ENCODE measurements at places on chromosomes 12 and 14. TPM values are rescaled to one million over a fixed set of nuclear protein-coding genes. Genes with fewer than 3 reads are reported as not detected.

DNA sequence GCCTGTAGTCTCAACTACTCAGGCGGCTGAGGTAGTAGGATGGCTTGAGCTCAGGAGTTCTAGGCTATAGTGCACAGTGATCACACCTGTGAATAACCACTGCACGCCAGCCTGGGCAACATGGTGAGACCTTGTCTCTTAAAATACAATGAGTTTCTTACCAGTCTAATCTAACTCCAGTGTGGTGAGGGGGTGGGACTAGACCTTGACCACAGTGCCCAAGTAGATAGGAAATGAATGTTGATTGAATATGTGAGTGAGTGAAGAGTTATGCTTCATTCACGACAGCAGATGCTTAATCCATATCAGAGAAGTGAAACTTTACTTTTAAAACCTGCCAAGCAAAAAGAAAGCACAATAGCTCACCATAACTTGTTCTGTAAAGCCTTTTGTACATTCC, 11.2 kb upstream of the AK7 start:
- peaks cover 1% of the 10 kb centered on the region for H3K36me3 ChIP-seq
- no peak for DNase-seq
- no peak overlapping the region for H3K4me3 ChIP-seq
- no peaks in the 10 kb centered on the region for H3K4me1 ChIP-seq

DNA sequence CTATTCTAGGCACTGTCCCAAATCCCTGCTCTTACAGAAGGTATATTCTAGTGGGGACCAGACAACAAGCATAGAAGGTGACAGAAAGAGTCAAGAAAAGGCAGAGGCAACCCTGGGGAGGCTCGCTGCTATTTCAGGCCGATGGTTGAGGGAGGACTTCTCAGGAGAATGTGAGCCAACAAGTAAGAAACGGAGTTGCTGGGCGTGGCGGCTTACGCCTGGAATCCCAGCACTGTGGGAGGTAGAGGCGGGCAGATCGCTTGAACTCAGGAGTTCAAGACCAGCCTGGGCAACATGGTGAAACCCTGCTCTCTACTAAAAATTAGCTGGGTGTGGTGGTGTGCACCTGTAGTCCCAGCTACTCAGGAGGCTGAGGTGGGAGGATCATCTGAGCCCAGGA, 4.7 kb upstream of the GOLGA3 start:
- no peak overlapping the region for H3K27ac ChIP-seq
- no peak for DNase-seq
- no peak overlapping the region for H3K4me3 ChIP-seq
- no peaks in the 10 kb centered on the region for H3K36me3 ChIP-seq

DNA sequence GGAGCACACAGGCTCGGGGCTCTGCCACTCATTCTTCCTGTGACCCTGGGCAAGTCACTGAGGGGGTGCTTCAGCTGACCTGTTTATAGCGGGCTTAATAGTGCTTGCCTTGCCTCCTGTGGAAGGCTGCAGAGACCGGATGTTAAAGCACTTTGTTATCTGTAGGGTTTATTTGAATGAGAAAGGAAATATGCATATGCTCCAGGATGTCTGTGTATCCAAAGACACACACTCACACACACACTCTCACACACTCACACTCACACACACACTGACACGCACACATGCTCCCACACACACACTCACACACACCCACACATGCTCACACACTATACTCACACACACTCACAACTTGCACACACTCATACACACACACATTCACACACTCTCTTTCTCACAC, 56.1 kb upstream of the DDX11 start:
- H3K4me3 ChIP-seq: no peak overlapping the region
- H3K36me3 ChIP-seq: no peaks in the 10 kb centered on the region
- H3K4me1 ChIP-seq: peaks cover 6% of the 10 kb centered on the region

Gene CIPC
- total RNA-seq: 12.8 TPM

Gene RPS6KL1
- total RNA-seq: 6.8 TPM

Gene TBC1D30
- total RNA-seq: 10.8 TPM

- H3K27me3 ChIP-seq: no peaks in the 10 kb centered on the region
- H3K36me3 ChIP-seq: no peaks in the 10 kb centered on the region
- H3K4me1 ChIP-seq: peaks cover 50% of the 10 kb centered on the region
- peak overlapping the region; percentile 8 for H3K27ac ChIP-seq
Measured at GRCh38 chr12:11798006-11798708, 148.7 kb downstream of the ETV6 start.

DNA sequence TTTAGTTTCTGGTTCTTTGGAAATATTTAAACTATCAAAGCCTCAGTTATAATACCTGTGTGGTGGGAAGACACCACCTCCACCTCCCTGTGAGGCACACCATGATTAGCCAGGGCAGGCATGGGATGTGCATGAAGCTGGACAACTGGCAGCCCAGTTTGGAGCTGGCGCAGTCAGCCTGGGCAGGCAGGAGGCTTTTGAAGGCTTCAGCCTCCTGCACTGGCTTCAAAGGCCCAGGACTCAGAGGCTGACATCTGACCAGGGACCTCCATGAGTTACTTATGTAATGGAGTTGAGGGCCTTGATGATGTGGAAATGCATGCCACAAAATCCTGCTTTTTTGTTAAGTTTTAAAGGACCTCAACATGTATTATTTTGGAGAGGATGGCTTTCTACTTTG, 30.3 kb downstream of the C14orf132 start:
- H3K27me3 ChIP-seq: no peaks in the 10 kb centered on the region
- H3K27ac ChIP-seq: no peak overlapping the region
- DNase-seq: no peak
- H3K4me1 ChIP-seq: no peaks in the 10 kb centered on the region
- H3K4me3 ChIP-seq: no peak overlapping the region

- DNase-seq: no peak
- no peak overlapping the region for H3K27ac ChIP-seq
- no peaks in the 10 kb centered on the region for H3K27me3 ChIP-seq
- no peaks in the 10 kb centered on the region for H3K36me3 ChIP-seq
Measured at GRCh38 chr14:97107760-97108159, 310.6 kb downstream of the VRK1 start.

DNA sequence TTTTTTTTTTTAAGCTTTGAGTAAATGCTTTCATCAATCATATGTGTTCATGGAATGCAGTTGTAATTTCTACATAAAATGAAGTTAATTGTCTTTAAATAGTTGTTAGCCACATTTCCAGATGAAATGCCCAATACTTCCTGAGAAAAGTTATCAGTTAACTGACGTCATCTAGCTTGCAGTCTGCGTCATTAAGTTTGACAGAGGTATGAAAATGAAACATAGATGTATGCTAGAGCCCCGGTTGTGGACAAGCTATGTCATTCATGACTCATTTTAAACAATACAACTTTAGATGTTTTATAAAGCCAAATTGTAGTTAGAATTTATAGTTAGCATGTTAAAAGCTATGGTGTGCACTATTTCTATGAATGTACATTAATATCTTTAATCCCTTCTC, 90.7 kb downstream of the PLEKHA5 start:
- no peaks in the 10 kb centered on the region for H3K27me3 ChIP-seq
- no peak overlapping the region for H3K4me3 ChIP-seq
- DNase-seq: no peak
- 0 out of 2 replicates have a peak, but pooled peaks cover 3% of the 10 kb centered on the region for H3K4me1 ChIP-seq

DNA sequence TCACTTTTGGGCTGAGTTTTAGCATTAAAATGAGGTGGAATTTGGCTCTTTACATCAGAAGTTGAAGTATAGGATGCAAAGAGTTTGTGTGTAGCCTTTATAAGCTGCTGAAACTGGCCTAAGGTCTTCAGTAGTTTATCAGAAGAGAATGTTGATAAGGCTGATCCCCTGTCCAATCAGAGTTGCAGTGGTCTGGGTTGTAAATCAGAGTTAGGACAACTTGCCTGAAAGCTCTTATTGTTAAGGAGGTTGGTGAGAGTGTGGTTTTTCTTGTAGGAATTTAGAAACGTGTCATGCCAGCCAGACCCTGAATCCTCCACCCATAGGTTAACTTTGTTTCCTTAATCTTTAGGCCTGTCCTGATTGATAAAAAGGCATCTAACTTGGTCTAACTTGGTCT, 143.5 kb downstream of the ST8SIA1 start:
- peak; percentile 54 for DNase-seq
- H3K36me3 ChIP-seq: no peaks in the 10 kb centered on the region
- H3K4me1 ChIP-seq: peaks cover 18% of the 10 kb centered on the region

DNA sequence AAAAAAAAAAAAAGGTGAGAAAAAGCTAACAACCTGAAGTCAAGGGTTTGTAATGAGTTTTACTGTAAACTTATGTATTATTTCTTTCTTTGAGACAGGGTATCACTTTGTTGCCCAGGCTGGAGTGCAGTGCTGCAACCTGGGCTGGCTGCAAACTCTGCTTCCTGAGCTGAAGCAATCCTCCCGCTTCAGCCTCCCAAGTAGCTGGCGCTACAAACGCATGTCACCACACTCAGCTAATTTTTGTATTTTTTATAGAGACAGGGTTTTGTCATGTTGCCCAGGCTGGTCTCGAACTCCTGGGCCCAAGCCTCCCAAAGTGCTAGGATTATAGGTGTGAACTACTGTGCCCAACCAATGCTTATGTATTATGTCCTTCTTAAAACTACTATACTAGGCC, 9.2 kb downstream of the ATF7 start:
- no peaks in the 10 kb centered on the region for H3K27me3 ChIP-seq
- H3K36me3 ChIP-seq: no peaks in the 10 kb centered on the region
- no peak overlapping the region for H3K4me3 ChIP-seq
- DNase-seq: no peak
- H3K4me1 ChIP-seq: no peaks in the 10 kb centered on the region

- no peak for DNase-seq
- H3K27me3 ChIP-seq: no peaks in the 10 kb centered on the region
- H3K4me1 ChIP-seq: no peaks in the 10 kb centered on the region
- H3K4me3 ChIP-seq: no peak overlapping the region
Measured at GRCh38 chr14:46819117-46819516, 167.5 kb upstream of the RPL10L start.

GRCh38 chr14:66613344-66613743, 105.4 kb downstream of the GPHN start:
- no peak overlapping the region for H3K4me3 ChIP-seq
- no peak for DNase-seq
- H3K27ac ChIP-seq: no peak overlapping the region
- H3K4me1 ChIP-seq: no peaks in the 10 kb centered on the region
- H3K27me3 ChIP-seq: no peaks in the 10 kb centered on the region

- peak overlapping the region; percentile 5 for H3K4me3 ChIP-seq
- peaks cover 29% of the 10 kb centered on the region for H3K4me1 ChIP-seq
- no peak for DNase-seq
- H3K36me3 ChIP-seq: no peaks in the 10 kb centered on the region
- no peak overlapping the region for H3K27ac ChIP-seq
Measured at GRCh38 chr14:49895480-49895879, 2.6 kb downstream of the ARF6 start.

GRCh38 chr14:81436296-81437138, 36.4 kb upstream of the STON2 start:
- H3K4me1 ChIP-seq: no peaks in the 10 kb centered on the region
- peak overlapping the region; percentile 79 for H3K4me3 ChIP-seq
- H3K27ac ChIP-seq: peak overlapping the region; percentile 61
- no peaks in the 10 kb centered on the region for H3K27me3 ChIP-seq
- no peaks in the 10 kb centered on the region for H3K36me3 ChIP-seq
- DNase-seq: peak; percentile 80

DNA sequence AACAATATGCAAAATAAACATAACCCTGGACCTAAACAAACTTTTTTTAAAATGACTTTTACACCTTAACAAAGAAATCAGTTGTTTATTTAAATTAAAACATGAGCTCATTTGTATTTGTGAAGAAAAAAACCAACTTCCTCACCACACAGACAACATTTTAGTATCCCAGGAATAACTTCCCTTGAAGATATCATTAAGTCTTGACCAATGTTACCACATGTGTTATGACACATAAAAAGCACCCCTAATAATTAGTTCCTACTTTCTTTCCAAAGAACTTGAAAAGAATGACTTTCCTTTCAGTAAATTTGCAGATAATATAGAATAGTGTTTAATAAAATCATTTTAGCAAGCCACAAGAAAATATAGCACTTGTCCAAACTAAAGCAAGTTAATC, 42.4 kb downstream of the DUSP16 start:
- no peak overlapping the region for H3K4me3 ChIP-seq
- no peaks in the 10 kb centered on the region for H3K36me3 ChIP-seq
- peaks cover 19% of the 10 kb centered on the region for H3K4me1 ChIP-seq
- DNase-seq: no peak
- no peaks in the 10 kb centered on the region for H3K27me3 ChIP-seq

Gene HCAR1
- 5.2 TPM for total RNA-seq

DNA sequence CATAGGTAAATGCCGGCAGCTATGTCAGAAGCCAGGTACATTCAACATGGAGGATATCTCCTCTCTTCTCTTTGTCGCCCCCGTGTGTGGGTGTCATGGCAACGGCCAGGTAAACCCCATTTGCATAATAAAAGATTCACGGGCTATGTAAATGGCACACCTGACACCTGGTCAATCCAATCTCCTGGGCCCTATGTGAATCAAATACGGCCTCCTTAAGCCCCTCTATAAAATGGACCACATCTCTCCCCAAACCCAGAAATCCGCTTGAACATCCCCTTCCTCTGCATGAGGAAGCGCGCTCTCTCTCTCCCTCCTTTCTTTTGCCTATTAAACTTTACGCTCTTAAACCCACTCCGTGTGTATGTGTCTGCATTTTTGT, 363.7 kb downstream of the SOX5 start:
- H3K4me3 ChIP-seq: no peak overlapping the region
- no peaks in the 10 kb centered on the region for H3K36me3 ChIP-seq
- H3K27me3 ChIP-seq: no peaks in the 10 kb centered on the region
- no peaks in the 10 kb centered on the region for H3K4me1 ChIP-seq

Gene FIGNL2
- 3.5 TPM for total RNA-seq

DNA sequence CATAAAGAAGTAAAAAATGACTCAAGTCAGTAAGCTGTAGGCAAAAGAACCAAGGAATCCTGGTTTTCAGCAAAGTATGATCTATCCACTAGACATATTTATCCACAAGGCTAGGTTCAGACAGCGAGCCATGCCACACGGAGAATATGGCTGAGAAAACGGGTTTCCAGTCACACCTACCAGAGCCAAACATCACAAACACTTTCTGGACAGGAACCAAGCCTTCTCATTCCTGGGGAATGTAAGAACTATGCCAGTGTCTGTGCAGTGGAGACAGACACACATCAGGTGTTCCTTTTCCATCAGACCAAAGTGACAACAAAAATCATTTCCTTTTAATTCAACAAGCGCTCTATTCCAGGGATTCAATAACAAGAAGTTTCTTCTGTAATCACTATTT, 41.1 kb downstream of the AREL1 start:
- H3K36me3 ChIP-seq: peaks cover 4% of the 10 kb centered on the region
- no peak overlapping the region for H3K4me3 ChIP-seq
- no peaks in the 10 kb centered on the region for H3K4me1 ChIP-seq
- no peak for DNase-seq

Gene KRT82
- total RNA-seq: not detected

Gene ALDH1L2
- 20.3 TPM for total RNA-seq

- no peaks in the 10 kb centered on the region for H3K36me3 ChIP-seq
- H3K4me1 ChIP-seq: no peaks in the 10 kb centered on the region
- H3K27me3 ChIP-seq: no peaks in the 10 kb centered on the region
- no peak for DNase-seq
Measured at GRCh38 chr14:95651821-95652583, 34.2 kb upstream of the TCL1B start.

- 0 out of 2 replicates have a peak, but pooled peaks cover 2% of the 10 kb centered on the region for H3K4me1 ChIP-seq
- no peak overlapping the region for H3K4me3 ChIP-seq
- no peaks in the 10 kb centered on the region for H3K36me3 ChIP-seq
- no peaks in the 10 kb centered on the region for H3K27me3 ChIP-seq
- no peak overlapping the region for H3K27ac ChIP-seq
Measured at GRCh38 chr12:31225656-31226535, 100.1 kb downstream of the SINHCAF start.
